Astrocyte of the hippocampus (primary cell): ENCODE measurements at places on chromosomes 7 and 10.

GRCh38 chr10:132690821-132691610 lies 94.9 kb downstream of the NKX6-2 start:
- DNase-seq: no peak

DNA sequence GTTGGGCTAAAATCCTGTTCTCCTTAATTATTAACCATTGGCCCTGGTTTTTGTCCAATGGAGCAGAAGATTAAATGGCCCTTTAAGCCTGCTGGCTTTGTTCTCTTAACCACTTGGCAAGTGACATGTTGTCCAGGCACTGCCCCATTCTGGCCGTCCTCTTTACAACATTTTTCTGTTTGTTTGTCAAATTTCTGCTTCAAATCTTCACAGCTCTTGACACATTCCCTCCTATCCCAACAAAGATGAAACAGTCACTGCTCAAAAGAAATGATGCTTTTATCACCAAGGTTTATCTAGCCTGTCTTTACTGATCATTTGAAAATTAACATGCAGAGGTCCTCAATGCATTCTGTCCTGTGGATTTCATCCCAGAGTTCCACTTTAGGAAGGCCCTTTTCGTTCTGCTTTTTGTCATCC lies 700.4 kb downstream of the KCNMA1 start:
- DNase-seq: peak; percentile 14

DNA sequence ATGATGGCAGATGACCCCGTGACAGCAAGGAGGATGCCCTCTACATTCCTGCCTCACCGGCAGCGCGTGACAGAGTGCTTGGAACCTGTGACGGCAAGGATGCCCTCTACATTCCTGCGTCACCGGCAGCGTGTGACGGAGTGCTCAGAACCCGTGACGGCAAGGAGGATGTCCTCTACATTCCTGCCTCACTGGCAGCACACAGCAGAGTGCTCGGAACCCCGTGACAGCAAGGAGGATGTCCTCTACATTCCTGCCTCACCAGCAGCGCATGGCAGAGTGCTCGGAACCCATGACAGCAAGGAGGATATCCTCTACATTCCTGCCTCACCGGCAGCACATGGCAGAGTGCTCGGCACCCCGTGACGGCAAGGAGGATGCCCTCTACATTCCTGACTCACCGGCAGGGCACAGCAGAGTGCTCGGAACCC lies 231.0 kb downstream of the DIP2C start:
- no peak for DNase-seq

DNA sequence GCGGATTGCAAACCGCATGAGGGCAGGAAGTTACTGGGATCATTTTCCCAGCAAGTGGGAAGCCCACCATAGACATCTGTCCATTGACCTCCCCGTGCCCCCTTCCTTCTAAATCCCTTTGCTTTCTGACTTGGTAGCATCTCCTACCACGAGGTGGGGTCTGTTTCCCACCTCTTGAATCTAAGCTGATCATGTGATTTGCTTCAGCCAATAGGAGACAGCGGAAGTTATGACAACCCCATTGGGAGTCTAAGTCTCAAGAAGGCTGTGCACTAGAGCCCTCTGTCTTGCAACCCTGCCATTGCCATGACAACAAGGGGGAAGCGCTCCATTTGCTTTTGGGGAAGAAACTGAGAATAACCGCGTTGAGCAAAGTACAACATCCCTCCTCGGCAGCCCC lies 39.2 kb upstream of the CARD11 start:
- DNase-seq: no peak

DNA sequence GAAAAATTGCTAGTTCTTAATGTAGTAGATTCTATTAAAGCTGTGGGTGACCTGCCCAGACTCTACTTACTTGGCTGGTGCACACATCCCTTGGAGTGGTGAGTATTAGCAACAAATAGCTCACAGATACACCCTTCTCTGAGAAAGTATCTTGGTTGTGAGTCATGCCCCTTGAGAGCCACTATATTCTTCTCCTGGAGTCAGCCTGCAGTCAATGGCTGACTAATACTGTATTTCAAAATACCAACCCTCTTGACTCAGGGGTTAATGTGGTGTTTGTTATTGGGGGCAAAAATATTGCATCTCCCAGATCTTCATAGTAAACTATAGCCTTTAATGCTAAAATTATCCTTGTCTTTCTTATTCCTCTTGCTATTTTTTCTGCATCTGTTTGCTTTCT lies 354.9 kb downstream of the BMPER start:
- peak; percentile 86 for DNase-seq

DNA sequence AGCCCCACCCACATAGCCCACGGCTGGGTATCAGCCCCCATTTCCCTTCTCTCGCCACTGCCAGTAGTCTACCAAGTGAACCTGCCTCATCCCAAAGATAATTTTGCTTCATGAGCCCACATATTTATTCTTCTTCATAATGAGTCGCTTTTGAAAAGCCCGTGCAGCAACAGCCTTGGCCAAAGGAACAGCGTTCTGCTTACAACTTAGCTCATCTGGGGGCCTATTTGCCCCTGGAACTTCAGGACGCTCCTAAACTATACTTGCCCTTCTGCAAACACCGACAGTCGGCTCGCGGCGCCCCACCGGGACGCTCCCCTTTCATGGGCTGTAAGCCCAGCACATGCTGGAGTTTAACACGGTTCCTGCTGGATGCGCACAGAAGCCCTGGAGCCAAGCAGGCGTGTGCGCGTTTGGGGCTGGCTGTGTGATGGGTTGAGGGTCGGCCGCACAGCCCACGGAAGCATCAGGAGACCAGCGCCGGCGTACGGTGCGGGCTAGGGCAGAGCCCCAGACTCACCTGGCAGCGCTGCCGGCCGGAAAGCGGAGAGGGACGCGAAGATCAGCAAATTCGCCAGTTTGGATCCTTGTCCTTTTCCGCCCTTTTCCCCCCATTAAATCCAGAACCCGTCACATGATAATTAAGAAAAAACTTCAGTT lies 370 bp downstream of the TMEM60 start:
- no peak for DNase-seq

- DNase-seq: peak; percentile 1
Measured at GRCh38 chr10:82160307-82160706, 285.3 kb downstream of the NRG3 start.

DNA sequence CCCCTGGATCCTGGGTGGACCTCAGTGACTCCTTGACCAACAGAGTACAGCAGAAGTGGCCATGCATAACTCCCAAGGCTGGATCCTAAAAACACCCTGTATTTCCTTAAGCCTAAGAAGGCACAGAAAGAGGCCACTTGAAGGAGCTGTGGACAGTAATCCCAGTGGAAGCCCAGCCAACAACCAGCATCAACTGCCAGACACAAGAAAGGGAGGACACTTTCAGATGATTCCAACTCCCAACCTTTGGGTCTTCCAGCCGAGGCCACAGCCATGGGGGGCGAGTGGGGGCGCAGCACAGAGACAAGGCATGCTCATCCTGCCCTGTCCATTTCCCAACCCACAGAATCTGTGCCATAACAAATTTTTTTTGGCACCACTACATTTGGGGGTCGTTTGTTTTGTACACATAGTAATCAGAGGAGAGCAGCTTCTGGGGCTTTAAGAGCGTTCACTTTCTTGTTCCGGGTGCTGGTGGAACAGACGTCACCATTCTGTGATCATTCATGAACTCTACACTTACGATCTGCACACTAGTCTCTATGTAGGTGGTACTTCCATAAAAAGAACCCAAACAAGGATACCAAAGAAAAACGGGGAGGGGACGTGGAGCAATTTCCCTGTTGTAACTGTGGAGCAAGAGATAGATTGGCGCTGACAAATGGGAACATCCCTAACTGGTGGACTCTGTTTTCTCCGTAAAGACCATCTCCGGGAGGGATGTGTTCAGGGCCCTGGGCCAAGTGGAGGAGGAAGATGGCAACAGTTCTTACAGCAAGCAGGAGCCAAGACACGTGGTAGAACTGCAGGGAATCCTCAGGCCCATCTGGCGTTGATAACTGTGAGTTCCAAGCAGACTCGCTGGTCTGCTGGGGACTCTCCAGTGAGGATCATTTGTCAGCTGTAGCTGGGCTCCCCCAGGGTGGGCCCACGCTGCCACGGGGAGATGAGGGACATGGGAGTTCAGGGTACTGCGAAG lies 6.0 kb upstream of the SLC29A3 start:
- no peak for DNase-seq
